Omental fat pad (tissue), 4 donors: ENCODE measurements at places on chromosomes 11 and 22.

DNA sequence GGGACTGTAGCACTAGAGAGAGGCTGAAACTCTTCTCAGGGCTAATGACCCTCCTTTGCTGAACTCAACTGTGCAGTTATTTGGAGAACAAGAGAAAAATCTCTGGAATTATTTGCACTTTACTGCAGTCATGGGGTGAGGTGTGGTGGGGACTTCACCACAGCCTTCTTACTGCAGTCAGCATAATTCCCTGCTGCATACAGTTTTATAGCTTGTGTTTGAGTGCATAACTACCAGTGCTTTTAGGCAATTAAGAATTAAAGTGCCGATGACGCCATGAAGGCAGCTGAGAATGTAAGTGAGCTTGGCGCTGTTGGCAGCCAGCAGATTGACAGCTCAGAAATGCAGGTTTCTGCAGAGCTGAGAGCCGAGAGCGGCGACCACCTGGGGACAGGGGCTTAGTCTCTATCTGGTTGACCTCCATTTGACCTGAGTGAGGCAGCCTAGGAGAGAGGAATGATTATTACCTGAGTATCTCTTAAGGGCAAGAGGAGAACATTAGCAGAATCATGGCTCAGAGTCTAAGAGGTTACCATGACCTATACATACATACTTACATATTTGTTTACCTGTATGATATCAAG lies 830.0 kb downstream of the NTM start:
- no peak for DNase-seq

DNA sequence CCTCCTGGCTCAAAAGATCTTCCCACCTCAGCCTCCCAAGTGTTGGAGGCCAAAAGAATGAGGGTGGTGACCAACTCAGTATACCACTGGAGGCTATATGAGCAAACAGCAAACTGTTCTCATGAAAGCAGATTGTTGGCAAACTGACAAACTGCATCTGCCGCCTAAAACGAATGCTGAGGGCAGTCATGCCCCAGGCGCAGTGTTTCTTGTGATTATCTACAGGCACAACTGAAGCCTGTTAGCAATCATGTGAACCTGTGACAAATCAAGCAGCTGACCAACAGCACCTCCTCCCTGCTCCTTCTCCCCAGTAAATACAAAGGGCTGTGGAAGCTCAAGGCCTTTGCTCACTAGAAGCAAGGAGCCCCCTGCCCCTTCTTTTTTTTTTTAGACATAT lies 47.8 kb downstream of the BTBD10 start:
- no peak for DNase-seq

DNA sequence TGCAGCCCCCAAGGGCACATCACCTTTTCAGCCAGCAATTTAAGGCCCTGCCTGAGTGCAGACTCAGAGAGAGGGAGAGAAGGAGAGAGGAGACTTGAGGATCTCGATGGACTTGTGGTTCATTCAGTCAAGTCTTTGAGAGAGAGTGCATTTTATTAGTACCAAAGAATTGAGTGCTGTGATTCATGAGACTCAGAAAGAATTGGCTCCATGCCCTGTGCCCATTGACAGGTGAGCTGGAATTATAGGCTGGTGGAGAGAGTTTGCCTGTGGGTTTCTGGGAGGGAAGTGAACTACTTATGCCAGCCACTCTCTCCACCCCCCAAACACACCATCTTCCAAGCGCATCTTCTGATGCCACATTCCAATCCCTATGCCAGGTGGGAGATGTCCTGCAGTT lies 236.8 kb downstream of the MN1 start:
- DNase-seq: no peak

DNA sequence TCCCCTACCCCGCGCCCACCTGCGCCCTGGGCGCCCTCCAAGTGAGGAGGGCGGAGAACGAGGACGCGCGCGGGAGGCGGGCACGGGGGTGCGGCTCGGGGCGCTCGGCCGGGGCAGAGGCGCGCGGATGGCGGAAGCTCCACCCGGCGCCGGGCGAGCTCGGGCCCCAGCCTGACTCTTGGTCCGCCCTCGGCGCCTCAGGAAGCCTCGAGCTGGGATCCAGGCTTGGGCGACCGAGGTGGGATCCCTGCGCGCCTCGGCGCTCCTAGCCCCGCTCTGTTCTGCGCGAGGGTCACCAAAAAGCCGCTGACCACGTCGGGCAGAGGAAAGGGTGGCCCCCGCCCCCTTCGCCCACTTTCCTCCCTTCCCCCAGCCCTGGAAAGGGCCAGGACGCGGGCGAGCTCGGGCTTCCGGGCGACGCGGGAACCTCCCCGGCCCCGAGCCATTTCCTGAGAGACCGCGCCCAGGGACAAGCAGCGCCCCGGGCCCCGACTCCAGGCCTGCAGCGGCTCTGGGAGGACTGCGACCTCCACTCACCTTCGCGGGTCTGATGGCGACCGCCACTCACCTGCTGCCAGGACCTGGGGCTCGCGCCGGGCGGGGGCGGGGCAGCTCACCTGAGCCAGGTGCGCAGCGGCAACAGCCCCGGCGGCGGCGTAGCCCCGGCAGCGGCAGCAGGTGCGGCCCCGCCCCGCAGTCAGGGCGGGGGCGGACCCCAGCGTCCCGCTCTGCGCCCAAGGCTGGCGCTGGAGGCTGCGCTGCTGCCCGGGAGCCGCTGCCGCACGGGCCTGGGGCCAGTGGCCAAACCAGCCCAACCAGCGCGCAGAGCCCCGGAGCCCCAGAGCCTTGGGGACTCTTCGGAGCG lies 2.2 kb upstream of the SIGIRR start:
- peak; percentile 19 for DNase-seq

DNA sequence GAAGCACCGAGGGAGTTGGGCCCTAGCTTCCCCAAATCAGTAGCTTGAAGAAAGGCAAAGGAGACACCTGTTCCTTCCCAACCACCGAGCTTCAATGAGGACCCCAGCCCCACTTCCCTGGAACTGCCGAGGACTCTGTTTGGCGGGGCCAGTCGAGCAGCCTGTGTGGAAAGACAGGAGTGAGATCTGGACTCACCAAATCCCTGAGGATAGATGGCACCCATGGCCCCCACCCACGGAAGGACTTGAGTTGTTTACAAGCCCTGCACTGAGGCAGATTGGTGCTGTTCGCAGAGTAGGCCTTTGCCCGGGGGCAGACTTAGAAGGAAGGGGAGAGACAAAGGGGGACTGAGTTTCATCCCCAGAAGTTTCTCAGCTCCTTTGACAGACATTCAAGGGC lies 64.6 kb downstream of the FEZ1 start:
- DNase-seq: no peak

DNA sequence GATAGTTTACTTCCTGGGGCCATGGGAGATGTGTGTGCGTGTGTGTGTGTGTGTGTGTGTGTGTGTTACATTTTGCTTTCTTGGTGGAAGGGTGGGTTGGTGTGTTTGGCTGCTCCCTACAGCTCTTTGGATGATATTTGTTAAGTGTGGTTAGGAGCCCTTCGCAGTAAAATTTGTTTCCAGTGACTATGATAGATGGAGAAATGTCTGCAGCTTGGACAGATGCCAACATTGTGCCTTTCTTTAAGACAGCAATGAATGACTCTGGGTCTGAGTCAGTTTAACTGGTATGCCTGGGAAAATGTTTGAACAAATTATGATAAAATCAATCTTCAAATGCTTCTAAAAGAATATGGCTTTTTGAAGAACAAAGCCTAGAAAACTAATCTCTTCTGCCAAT lies 102.7 kb upstream of the TRPC6 start:
- DNase-seq: no peak

DNA sequence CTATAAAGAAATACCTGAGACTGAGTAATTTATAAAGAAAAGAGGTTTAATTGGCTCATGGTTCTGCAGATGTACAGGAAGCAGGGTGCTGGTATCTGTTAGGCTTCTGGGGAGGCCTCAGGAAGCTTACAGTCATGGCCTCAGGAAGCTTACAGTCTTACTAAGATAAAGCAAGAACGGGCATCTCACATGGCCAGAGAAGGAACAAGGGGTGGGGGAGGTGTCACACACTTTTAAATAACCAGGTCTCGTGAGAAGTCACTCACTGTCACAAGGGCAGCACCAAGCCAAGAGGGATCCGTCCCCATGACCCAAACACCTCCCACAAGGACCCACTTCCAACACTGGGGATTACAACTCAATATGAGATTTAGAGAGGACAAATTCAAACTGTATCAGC lies 192.8 kb upstream of the B3GAT1 start:
- no peak for DNase-seq

DNA sequence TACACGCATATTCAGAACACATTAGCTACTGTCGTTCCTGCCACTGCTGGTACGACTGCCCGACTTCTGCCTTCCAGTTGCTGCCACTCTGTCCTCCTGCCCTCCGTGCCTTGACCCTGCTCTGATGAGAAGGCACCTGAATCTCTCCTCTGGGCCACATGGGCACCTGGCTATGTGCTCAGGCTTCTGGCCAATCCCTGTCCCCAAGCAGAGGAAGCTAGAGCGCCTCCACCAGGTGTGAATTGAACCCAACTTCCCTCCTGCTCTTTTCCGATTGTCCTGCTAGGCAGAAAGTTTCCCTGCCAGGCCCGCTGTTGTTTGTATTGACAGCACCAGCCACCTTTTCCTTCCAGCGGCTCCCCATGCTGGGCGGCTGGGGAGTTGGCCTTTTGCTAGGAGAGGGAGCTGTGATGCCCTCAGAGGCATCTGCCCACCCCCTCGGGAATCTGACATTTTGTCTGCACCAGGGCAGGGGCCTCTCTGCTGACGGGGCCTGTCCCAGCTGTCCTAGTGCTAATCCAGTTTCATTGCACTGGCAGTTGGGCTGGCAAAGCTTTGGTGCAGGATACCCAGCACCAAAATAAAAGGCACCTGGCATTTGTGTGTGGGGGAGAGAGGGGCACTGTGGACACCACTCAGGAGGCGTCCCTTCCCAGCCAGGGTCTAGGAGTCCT lies 118.0 kb downstream of the GRIK4 start:
- no peak for DNase-seq

- no peak for DNase-seq
These were observed 29.4 kb downstream of the CCDC83 start for GRCh38 chr11:85884581-85885021.

- peak; percentile 39 for DNase-seq
These were observed 99.7 kb upstream of the IGLL5 start for GRCh38 chr22:22787786-22788459.

DNA sequence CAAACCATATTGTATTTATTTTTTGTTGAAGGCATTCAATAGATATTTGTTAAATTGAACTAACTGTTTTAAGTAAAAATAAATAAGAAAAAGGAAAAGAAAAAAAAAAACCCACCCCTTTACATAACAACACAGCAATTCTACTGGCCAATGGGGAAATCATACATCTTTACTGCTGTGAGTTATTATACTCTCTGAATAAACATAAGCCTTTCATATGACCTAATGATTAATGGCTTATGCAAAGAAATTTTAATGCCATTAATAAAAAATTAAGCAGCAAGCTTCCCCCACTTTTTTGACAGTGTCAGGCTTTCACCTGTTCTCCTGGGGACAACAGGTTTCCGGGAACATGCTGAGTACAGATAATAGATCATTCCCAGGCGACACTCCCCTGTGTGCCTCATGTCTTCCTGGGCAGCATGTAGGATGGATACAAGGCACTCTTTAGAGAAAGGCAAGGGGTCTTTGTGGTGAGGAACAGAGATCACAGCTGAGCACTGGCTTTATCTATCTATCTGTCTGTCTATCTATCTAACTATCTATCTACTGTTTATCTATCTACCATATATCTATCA lies 676.0 kb downstream of the NTM start:
- no peak for DNase-seq

DNA sequence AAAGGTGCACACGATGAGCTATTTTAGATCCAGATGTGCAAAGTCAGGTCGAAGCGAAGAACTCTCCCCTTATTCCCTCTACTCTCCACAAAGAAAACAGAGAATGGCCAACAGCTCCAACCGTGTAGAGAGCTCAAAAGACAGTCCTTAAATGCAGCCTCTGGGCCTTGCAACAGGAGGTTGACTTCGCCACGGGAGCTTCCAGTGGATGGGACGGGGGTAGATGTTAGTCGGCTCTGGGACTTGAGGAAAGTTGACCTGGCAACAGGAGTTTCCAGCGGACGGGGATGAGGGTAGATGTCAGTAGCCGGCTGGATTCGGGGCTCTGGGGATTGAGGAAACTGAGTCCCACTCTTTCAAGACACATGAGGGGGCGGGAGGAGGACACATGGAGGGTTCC lies 450.4 kb downstream of the BRD1 start:
- DNase-seq: no peak

DNA sequence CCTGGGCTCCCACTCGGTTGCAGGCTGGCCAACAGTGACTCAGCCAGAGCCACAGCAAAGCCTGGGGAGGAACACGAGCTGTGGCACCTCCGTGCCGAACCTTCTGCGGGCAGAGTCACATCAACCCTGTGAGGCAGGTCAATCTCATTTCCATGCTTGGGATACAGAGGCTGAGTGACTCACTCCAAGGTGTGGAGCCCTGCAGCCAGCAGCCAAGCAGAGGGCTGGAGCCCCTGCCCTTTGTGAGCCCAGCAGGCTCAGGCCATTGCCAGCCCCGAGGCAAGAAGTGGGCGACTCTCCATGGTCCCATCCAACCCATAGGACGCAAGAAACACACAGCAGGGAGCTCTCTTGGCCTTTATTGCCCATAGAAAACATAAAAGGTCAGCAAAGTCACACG lies 21.4 kb downstream of the CSNK1E start:
- DNase-seq: no peak

DNA sequence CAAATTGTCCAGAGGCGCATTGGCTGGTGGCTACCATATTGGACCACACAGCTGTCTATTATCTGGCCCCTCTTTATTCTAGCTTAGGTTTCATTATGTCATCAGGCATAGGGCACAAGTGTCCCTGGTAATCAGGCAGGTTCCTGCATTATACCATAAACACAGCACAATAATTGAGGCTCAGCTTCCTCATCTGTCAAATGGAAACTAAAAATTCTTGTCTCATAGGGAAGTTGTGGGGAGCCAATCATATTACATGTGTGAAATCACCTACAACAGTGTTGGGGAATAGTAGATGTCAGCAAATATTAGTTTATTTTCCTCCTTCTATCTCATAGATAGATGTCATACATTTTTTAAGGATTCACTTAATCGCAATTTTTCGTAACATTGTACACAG lies 231.0 kb upstream of the SORL1-AS1 start:
- no peak for DNase-seq

- DNase-seq: no peak
These were observed 6.1 kb upstream of the APOL3 start for GRCh38 chr22:36166518-36167220.

DNA sequence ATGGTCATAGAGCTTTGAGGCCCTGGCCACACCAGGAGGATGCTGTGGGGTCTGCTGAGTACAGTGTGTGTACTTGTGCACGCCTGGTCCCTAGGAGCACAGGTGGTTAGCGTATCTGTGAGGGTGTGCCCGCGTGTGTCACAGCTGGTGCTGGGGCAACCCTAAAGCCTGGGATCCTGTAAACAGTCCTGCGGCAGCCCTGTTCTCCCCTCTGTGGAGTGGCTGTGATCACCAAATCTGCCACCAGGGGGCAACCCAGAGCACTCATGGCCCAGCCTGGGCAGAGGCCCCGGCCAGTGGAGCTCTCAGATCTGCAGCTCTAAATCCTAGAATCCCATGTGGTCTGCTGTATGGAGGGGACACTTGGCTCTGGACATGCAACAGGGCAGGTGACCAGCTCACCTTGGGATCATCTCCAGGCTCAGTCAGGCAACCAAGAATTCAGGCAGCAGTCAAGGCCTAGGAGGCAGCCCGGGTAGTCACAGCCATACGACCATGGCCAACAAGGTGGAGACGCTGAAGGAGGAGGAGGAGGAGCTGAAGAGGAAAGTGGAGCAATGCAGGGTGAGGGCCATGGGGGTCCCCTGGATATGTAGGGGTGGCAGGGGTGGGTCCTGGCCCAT lies 3.9 kb downstream of the SH3BP1 start:
- peak; percentile 96 for DNase-seq
